ENCODE measurements at places on chromosomes 11 and 22.

DNA sequence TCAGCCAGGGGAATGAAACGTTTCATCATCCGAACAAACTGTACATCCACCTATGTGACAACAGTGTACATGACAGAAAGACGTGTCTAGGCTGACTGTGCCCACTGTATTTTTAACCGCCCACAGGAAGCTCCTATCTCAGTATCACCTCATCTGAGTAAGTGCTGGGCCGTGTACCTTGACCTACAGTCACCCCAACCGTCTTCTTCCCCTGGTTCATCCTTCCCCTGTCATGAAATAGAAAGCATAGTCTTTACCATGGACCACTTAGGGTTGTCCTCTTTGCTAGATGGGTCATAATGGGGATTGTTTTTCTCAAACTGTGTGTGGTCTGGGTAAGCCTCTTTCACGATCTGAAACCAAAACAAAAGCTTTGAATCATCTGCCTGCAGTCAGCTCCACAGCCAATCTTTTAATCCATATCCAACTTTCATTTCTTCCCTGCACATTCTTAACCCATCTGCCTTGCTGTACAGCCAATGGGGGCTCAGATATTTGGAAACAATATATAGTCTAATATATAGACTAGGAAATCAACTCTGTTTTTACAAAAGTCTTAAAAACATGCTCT is 4.2 kb downstream of the THYN1 start:
- DNase-seq = no peak

DNA sequence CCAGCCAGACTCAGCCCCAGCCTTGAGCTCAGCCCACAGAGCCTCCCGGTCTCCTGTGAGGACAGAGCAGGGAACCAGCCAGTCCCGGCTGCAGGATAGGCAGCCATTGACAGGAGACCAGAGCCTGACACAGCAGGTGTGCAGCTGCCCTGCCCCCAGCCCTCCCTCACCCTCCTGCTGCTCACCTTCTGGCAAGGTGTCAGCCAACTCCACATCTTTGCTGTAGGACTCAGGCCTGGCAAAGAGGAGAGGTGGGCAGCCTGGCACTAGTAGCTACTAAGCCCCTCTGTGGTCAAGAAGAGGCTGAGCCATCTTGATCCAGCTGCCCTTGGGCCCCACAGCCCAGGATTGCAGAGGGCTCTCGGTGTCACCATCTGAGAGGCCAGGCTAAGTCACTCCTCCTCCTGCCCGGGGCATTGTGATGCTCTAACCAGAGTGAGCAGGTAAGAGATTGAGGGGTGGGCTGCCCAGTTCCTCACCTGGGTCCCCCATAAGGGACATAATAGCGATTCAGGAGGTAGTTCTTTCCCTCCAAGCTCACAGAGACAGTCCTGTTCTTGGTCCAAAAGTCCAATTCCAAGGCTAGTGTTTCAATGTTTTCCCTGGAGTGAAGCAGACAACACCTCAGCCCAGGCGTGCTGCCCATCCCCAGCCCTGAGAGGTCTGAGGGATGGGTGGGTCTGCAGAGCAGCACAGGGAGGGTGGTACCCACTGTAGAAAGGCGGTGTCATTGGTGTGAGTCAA is 18.6 kb downstream of the TREH start:
- DNase-seq = no peak

DNA sequence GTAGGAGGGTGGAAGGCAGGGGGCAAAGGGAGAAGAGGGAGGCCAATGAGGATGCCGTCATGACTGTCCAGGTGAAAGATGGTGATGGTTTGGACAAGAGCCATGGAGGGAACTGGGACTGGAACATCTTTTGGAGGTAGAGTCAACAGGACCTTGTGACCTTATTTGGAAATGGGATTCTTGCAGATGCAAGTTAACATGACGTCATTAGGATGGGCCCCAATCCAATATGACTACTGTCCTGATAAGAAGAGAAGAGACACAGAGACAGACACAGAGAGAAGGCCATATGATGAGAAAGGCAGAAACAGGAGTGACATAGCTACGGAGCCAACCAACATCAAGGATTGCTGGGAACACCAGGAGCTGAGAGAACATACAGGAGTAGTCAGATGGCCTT is 31.0 kb upstream of the ISX start:
- no peak for DNase-seq

GRCh38 chr11:88070437-88070836 is 104.8 kb downstream of the RAB38 start:
- no peak for DNase-seq

- no peak for DNase-seq
Observed at GRCh38 chr22:37951305-37951704, 2.1 kb downstream of the C22orf23 start.

Measured in NCI-H1092 treated with DMSO at 0.1 percent for 48 hours (cell line).